ENCODE measurements at places on chromosomes 11 and 22.

- no peak for DNase-seq
These were observed 56.9 kb upstream of the WNT11 start for GRCh38 chr11:76263166-76263565.

DNA sequence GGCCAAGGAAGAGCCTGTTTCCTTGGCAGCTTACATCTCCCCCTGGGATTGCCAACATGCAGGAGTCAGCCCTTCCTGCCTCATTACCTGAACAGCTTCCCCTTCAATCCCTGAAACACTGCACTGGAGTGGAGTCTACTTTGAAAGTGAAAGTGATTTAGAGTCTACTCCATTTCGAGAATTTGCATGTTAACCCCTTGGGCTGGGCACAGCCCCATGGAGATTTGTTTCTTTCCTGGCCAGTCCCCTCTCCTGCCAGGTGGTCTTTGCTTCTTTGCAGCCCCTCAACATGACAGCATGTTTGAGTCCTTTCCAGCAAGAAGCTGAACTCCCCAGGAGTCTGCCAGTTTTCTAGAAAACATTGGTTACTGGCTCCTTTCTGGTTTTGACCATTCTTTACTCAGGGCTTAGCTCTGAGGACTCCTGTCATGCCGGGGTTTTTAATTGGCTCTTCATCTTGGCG, 59.9 kb downstream of the TRAF6 start:
- DNase-seq = no peak

DNA sequence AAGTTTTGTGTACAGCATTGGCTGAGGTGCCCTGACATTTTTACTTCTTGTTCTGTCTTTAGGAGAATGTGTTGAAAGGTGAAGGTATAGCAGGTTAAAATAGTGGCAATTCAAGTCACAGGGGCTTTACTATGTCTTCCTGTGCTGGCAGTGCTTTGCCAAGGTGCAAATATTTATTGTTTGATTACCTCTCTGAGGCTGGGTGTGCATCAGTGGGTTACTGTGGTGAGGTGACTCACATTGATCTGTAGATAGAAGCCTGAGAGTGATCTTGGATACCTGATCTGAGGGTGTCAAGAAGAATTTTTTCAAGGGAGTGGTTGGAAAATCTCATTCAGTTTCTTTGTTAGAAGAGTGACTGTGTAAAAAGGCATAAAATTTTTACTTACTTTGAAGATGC, 90.0 kb downstream of the ARHGAP42 start:
- no peak for DNase-seq

GRCh38 chr22:44752285-44753188, at the start of gene ARHGAP8:
TSS of gene ARHGAP8 (plus strand) at chr22:44752575. CDS start at chr22:44786528, 33,953 bp downstream.
- no peak for DNase-seq

- DNase-seq = no peak
These were observed 262.1 kb downstream of the DDX10 start for GRCh38 chr11:108926841-108927577.

DNA sequence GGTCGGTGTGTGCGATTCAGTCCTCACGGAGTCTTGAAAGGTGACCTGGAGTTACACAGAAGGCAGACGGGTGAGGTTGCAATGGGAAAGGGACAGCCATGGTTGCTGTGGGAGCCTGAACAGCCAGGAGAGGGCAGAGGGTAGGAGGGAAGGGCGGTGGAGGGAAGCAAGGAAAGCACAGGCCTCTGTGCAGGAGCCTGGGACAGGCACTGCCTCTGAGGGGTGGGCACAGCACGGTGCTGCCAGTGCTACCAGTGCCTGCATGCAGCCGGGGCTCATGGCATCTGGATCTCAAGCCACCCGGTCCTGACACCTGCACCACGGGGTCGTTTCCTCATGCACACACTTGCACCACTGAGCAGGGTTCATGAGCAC, 401.0 kb downstream of the TBC1D22A start:
- DNase-seq = no peak

DNA sequence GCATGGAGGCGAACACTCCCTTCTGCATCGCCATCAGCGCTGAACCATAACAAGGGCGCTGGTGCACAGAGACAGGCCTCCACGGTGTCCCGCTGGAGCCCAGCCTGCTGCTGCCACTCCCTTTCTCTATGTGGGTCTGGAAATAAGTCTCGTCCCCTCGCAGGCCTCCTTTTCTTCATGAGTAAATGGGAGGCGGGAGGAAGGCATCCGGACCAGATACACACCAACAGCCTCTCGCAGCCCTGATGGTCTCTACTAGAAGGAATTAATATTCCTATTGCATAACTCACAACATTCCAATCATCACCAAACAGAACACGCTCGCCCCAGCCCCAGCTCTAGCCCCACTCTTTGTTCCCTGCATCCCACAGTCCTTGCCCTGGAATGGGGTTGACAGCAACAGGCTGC, 14.9 kb downstream of the RASD2 start:
- DNase-seq = no peak

DNA sequence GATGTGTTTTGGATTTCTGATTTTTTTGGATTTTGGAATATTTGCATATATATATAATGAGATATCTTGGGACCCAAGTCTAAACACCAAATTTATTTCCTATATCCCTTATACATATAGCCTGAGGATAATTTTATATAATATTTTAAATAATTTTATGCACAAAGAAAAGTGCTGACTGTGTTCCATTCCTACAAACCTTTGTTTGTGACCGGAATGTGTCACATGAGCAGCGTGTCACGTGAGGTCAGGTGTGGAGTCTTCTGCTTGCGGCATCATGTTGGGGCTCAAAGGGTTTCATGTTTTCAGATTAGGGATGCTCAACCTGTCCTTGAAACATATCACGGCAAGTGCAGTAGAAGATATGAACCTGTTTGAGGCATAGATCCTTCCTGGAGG, 65.6 kb downstream of the SCN3B start:
- DNase-seq = no peak

DNA sequence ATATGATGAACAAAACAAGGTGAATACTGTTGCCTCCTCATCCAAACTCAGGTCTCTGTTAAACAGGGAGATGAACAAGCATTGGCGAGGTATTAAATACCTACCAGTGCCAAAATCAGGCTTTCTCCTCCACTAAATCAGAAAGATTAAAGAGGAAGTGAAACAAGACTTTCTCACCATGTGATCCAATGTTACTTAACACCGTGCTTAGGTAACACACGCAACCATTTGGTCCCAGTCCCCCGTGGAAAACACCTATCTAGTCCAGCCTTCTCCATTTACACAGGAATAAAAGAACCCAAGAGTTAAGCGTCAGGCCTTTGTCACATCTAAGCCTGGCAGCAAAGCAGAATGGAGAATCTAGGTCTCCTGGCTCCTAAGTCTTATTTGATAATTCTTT, 34.5 kb downstream of the TENM4 start:
- DNase-seq = no peak

GRCh38 chr11:105738986-105739795, 129.3 kb downstream of the GRIA4 start:
- no peak for DNase-seq

DNA sequence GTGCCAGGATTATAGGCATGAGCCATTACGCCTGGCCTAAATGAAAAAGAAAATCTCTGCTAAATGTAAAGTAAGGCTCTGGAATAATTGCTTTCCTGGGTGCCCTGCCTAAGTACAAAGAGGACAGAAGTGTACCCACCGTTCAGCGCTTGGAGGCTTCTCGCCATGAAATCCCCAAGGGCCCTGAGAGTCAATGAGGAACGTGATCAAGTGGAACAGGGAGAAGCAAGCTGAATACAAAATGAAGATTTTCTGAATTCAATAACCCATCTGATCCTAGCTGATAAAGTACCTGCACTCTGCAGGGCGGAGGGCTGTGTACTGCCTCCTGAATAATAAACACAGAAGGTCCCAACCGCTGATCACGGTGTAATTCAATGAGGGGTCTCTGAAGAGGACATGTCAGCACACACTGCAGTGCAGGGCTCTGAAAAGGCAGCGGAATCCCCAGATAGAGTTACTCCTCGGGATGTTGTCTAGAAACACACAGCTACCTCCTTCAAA, 97.7 kb downstream of the ABTB2 start:
- DNase-seq = no peak
